Naive thymus-derived CD8-positive, alpha-beta T cell (primary cell): ENCODE measurements at places on chromosomes 3 and 15. TPM values are rescaled to one million over a fixed set of nuclear protein-coding genes. Genes with fewer than 3 reads are reported as not detected.

GRCh38 chr3:195221015-195221853, 49.7 kb downstream of the XXYLT1 start:
- H3K27ac ChIP-seq, result peak overlapping the region; percentile 56
- H3K27me3 ChIP-seq, result no peaks in the 10 kb centered on the region
- no peak overlapping the region for H3K4me3 ChIP-seq
- no peak for DNase-seq
- H3K4me1 ChIP-seq, result peaks cover 2% of the 10 kb centered on the region

GRCh38 chr15:73983211-73983727, 8.8 kb downstream of the STOML1 start:
- H3K4me3 ChIP-seq, result peak overlapping the region; percentile 66
- peaks cover 19% of the 10 kb centered on the region for H3K36me3 ChIP-seq
- H3K27ac ChIP-seq, result peak overlapping the region; percentile 91

- no peak overlapping the region for H3K4me3 ChIP-seq
- H3K27ac ChIP-seq, result no peak overlapping the region
- peaks cover 2% of the 10 kb centered on the region for H3K27me3 ChIP-seq
- no peak for DNase-seq
These were observed 487.2 kb upstream of the FRG2C start for GRCh38 chr3:75176937-75177336.

- no peak for DNase-seq
- no peaks in the 10 kb centered on the region for H3K36me3 ChIP-seq
- peaks cover 5% of the 10 kb centered on the region for H3K27me3 ChIP-seq
- H3K4me3 ChIP-seq, result no peak overlapping the region
These were observed 31.1 kb downstream of the CYP19A1 start for GRCh38 chr15:51307325-51307724.

- H3K4me3 ChIP-seq, result no peak overlapping the region
- H3K4me1 ChIP-seq, result no peaks in the 10 kb centered on the region
- H3K27ac ChIP-seq, result no peak overlapping the region
These were observed 8.4 kb downstream of the TMEM40 start for GRCh38 chr3:12750658-12751071.

DNA sequence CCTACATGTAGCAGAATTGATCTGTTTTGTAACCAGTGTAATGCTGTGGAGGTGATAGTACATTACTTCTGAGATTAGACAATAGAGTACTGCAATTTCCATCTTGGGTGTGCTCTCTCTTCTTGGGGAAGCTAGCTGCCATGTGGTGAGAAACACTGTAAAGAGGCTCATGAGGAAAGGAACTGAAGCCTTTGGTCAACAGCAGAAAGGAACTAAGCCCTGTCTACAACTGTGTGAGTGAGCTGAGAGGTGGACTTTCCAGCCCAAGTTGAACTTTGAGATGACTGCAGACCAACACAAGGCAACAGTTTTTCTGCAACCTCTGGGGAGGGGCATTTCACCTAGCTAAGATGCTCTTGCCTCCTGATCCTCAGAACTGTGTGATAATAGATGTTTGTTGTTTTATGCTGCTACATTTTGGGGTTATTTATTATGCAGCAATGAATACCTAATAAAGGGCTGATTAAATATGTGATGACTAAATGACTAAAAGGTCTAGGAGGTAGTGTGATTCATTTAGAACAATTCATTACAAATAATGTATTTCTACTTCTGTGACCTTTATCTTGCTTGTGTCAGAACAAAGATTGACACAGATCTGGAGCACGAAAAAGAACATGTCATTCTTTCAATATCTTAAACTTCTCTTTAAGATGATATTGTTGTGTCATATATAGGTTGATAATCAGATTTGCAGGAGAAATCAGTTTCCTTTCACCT, 121.6 kb upstream of the THRB start:
- H3K27ac ChIP-seq, result no peak overlapping the region
- DNase-seq, result no peak
- H3K36me3 ChIP-seq, result no peaks in the 10 kb centered on the region
- H3K4me3 ChIP-seq, result no peak overlapping the region
- H3K27me3 ChIP-seq, result peaks cover 3% of the 10 kb centered on the region
- no peaks in the 10 kb centered on the region for H3K4me1 ChIP-seq

DNA sequence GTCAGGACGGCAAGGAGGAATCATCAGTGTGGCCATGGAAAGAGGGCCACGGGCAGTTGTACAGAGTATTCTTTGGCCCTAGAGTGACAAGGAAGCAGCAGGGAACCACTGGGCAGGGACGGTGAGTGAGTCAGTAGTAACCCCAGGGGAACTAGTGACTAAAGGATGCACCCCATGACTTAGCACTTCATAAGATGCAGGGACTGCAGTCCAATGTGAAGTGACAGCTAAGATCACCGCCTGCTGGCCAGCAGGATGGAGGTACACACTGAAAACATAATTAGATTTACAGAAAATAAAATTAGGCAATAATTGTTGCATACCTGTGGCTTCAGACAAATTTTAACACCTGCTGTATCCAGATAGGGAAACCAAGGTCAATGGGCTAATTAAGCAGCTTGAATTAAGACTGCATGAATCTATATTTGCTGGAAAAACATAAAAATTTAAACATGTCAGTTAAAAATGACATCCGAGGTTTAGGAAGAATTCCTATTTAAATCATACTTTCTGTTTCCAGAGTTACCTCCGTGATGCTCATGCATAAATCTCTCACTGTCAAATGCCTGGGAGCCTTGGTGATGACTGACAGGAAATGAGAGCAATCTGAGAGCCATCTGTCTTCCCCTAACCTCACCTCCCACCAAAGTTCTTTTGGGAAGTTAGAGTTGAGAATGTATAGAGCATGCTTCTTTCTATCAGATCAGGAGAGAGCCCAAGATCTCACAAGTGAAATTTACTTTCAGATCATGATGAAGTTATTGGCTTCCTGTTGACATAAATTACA, 56.5 kb downstream of the DCLK3 start:
- no peak overlapping the region for H3K27ac ChIP-seq
- peaks cover 7% of the 10 kb centered on the region for H3K4me1 ChIP-seq
- H3K36me3 ChIP-seq, result no peaks in the 10 kb centered on the region
- no peak for DNase-seq
- no peak overlapping the region for H3K4me3 ChIP-seq

GRCh38 chr15:100308608-100309007, 33.2 kb downstream of the ADAMTS17 start:
- H3K36me3 ChIP-seq, result peaks cover 13% of the 10 kb centered on the region
- DNase-seq, result no peak
- H3K4me1 ChIP-seq, result peaks cover 14% of the 10 kb centered on the region
- no peak overlapping the region for H3K4me3 ChIP-seq
- H3K27ac ChIP-seq, result no peak overlapping the region
- H3K27me3 ChIP-seq, result peaks cover 3% of the 10 kb centered on the region

- peaks cover 8% of the 10 kb centered on the region for H3K27me3 ChIP-seq
- no peak for DNase-seq
- peak overlapping the region; percentile 62 for H3K4me3 ChIP-seq
- H3K27ac ChIP-seq, result no peak overlapping the region
These were observed 687 bp downstream of the GPR176 start for GRCh38 chr15:39919411-39919747.

GRCh38 chr15:69929905-69930630, 167.6 kb downstream of the TLE3 start:
- no peak overlapping the region for H3K27ac ChIP-seq
- no peaks in the 10 kb centered on the region for H3K36me3 ChIP-seq
- H3K4me3 ChIP-seq, result no peak overlapping the region
- H3K27me3 ChIP-seq, result peaks cover 11% of the 10 kb centered on the region
- no peaks in the 10 kb centered on the region for H3K4me1 ChIP-seq
- no peak for DNase-seq

- H3K27me3 ChIP-seq, result no peaks in the 10 kb centered on the region
- H3K4me3 ChIP-seq, result peak overlapping the region; percentile 93
- H3K27ac ChIP-seq, result peak overlapping the region; percentile 41
- no peaks in the 10 kb centered on the region for H3K36me3 ChIP-seq
- no peak for DNase-seq
- H3K4me1 ChIP-seq, result peaks cover 15% of the 10 kb centered on the region
These were observed 417.4 kb upstream of the NAALADL2 start for GRCh38 chr3:174441588-174442301.

- no peaks in the 10 kb centered on the region for H3K4me1 ChIP-seq
- H3K27ac ChIP-seq, result no peak overlapping the region
- no peaks in the 10 kb centered on the region for H3K36me3 ChIP-seq
- no peaks in the 10 kb centered on the region for H3K27me3 ChIP-seq
These were observed 201.8 kb downstream of the CNTN6 start for GRCh38 chr3:1294586-1294985.

DNA sequence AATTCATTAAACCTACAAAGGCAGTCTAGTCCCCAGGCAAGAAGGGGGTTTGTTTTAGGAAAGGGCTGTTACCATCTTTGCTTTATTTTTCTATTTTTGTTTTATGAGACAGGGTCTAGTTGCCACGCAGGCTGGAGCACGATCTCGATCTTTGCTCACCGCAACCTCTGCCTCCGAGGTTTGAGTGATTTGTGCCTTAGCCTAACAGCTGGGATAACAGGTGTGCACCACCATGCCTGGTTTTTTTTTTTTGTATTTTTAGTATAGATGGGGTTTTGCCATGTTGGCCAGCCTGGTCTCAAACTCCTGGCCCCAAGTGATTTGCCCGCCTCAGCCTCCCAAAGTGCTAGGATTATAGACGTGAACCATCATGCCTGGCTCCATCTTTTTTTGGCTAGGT, 4.9 kb downstream of the HIGD1A start:
- H3K36me3 ChIP-seq, result no peaks in the 10 kb centered on the region
- peaks cover 51% of the 10 kb centered on the region for H3K4me1 ChIP-seq
- no peak overlapping the region for H3K27ac ChIP-seq
- no peaks in the 10 kb centered on the region for H3K27me3 ChIP-seq
- DNase-seq, result no peak

DNA sequence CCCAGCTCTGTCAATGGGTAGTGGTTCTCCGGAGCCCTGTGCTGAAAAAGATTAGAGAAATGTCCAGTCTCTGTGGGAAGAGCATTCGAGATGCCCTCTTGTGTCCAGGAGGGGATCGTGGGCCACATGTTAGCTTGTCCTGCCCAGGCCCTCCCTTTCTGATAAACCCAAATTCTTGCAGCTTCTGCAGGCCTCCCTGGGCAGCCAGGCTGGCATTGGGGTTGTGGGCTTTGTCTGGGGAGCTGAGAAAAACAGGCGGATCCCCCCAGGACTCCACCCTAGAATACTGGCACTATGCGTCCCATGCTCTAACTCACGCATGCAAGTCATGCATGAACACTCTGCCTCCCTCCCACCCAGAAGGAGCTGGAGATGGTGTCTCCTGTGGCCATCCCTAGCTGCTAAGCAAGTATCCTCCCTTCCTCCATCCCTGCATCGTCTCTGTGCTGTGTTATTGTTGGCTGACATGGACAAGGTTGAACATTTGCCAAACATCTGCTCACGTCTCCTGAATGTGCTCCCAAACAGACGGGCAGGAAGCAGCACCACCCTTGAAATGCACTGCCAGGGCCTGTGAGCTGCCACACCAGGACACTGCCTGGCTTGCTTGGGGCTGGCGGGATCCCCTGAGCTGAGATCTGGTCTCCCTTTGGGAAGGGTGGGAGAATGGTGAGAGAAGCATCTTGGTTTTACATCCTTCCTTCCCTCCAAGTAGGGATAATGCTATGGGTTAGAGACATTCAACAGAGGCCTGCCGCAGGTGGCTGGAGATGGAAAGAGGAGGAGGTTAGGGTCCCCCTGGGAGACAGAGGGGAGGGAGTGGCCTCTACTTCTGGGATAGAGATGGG, 26.5 kb downstream of the CFAP161 start:
- no peaks in the 10 kb centered on the region for H3K36me3 ChIP-seq
- peaks cover 19% of the 10 kb centered on the region for H3K4me1 ChIP-seq
- H3K27ac ChIP-seq, result no peak overlapping the region
- H3K4me3 ChIP-seq, result no peak overlapping the region
- DNase-seq, result no peak
- no peaks in the 10 kb centered on the region for H3K27me3 ChIP-seq

- no peaks in the 10 kb centered on the region for H3K4me1 ChIP-seq
- no peaks in the 10 kb centered on the region for H3K27me3 ChIP-seq
- no peak overlapping the region for H3K27ac ChIP-seq
- H3K36me3 ChIP-seq, result no peaks in the 10 kb centered on the region
- H3K4me3 ChIP-seq, result no peak overlapping the region
- no peak for DNase-seq
These were observed 453.2 kb downstream of the EPHB1 start for GRCh38 chr3:135248213-135248612.

GRCh38 chr3:106206146-106206545, 337.3 kb upstream of the CBLB start:
- H3K36me3 ChIP-seq, result no peaks in the 10 kb centered on the region
- H3K4me3 ChIP-seq, result peak overlapping the region; percentile 78
- DNase-seq, result peak; percentile 22
- peaks cover 12% of the 10 kb centered on the region for H3K4me1 ChIP-seq
- H3K27me3 ChIP-seq, result no peaks in the 10 kb centered on the region

DNA sequence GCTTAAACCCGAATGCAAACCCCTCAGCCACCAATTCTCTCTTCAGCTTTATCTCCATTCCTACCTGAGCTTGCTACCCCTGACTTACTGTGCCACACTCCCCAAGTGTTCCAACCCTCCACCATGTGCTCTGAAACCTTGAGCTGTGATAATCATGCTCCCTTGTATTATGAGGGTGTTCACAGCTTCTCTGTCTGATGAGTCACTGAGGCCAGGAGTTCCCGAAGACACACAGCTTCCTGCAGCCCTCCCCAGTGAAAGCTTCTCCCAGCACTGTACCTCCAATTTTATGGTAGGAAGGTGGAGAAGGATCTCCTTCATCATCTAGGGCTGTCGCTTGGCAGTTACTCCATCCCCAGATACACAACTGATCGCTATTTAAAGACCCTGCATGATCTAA, 24.9 kb downstream of the STAC start:
- H3K4me3 ChIP-seq, result no peak overlapping the region
- peaks cover 1% of the 10 kb centered on the region for H3K27me3 ChIP-seq
- no peak overlapping the region for H3K27ac ChIP-seq
- no peak for DNase-seq
- no peaks in the 10 kb centered on the region for H3K36me3 ChIP-seq

DNA sequence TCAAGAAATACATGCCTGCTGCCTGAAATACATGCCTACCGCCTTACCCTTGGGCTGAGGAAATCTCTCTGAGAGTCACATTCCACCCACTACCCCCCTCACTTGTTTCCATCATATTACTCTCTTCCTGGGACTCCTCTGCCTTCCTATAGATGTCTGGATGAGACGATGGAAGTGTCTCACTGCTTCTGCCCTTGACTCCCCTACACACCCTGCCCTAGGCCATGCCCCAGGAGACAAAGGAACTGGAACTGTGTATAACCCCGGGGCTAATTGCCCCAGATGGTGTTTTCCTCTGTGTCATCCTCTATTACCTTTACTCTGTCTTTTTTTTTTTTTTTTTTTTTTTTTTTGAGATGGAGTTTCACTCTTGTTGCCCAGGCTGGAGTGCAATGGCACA, 102.0 kb downstream of the GTPBP8 start:
- H3K4me3 ChIP-seq, result no peak overlapping the region
- no peak for DNase-seq
- H3K36me3 ChIP-seq, result peaks cover 23% of the 10 kb centered on the region

Gene TXNRD3
- 5.0 TPM for polyA plus RNA-seq

Gene WDR82
- polyA plus RNA-seq, result 172 TPM

Gene NR2E3
- not detected for polyA plus RNA-seq

Gene ITIH1
- polyA plus RNA-seq, result not detected

Gene TRH
- polyA plus RNA-seq, result not detected

Gene ITGA11
- not detected for polyA plus RNA-seq

Gene DNAH12
- polyA plus RNA-seq, result not detected
